ENCODE measurements at places on chromosomes 3 and 15. TPM values are rescaled to one million over a fixed set of nuclear protein-coding genes. Genes with fewer than 3 reads are reported as not detected.

Gene SHC4
- total RNA-seq, result 0.75 TPM

Gene AMOTL2
- total RNA-seq, result not detected

Gene CAMP
- total RNA-seq, result not detected

Gene APBA2
- not detected for total RNA-seq

Gene CCDC39
- not detected for total RNA-seq

Gene CAMK2N2
- total RNA-seq, result 0.29 TPM

Gene FBXO45
- 5.2 TPM for total RNA-seq

Gene SCAANT1
- not detected for total RNA-seq

Gene SERPINI2
- not detected for total RNA-seq

Gene UMPS
- 25.1 TPM for total RNA-seq

All from B cell (primary cell).